CD4-positive, alpha-beta T cell treated with Interleukin-21 for 1 hour (primary cell): ENCODE measurements at places on chromosomes 5 and 9.
A peak's percentile ranks its signal among the peaks of the same experiment; 100 is the strongest.

GRCh38 chr5:32848681-32849080, 137.6 kb downstream of the NPR3 start:
- no peak for DNase-seq

DNA sequence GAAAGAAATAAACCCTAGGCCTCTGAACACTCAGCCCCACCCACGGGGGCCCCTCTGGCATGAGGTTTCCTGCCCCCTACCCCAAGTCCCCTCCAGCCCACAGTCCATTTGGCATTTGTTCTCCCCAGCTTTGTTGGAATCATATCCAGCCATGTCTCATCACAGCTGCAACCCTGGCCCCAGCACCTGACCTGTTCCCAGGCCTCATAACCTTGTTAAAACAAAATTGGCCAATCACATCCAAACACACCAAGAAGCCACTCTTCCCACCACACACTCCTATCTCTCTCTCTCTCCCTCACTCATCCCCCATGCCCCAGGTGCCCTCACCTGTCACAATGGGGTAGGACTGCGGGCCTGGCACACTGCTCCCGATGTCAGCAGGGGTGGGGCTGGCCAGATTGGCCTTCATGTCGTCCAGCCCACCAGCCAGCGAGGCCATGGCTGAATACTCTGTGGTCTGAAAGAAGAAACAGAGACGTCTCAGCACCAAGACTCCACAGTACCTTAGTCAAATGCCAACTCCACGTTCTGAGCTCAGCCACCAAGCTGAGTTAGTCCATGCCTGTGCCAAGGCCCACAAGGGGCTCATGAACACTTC, 110.9 kb downstream of the PAX5 start:
- DNase-seq = no peak

DNA sequence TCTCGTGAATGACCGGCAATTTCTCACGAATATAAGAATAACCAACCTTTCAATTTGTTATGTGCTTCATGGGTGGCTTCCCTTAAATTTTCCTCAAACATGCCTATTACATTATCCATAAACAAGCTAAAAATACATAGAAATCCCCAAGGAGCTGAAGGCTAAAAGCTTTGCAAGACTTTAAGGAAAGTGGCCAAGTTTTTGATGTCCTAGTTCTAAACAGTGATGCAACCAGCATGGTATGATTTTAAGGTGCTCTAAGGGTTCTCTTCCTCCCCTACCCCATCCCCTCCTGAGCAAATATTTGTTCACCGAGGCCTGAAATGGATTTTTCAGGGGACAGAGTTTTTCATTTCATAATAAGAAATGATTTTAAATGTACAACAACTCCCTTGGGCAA, 79.8 kb downstream of the RGS7BP start:
- DNase-seq = no peak

DNA sequence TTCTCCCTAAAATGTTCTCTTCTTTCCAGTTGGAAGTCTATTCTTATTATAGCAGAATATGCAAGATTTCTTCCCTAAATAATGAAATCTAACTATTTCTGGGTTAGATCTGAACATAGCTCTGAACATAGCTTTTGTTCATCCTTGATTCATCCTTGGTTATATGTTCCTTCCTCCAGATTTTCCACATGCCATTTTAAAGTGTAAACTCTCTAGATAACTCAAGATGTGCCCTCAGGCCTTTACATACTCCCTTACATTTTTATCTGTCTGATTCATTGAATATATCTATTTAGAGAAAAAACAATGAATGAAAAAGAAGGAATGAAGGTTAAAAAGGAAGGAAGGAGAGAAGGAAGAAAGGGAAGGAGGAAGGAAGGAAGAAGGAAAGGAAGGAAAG, 100.9 kb downstream of the FBXO38 start:
- no peak for DNase-seq

DNA sequence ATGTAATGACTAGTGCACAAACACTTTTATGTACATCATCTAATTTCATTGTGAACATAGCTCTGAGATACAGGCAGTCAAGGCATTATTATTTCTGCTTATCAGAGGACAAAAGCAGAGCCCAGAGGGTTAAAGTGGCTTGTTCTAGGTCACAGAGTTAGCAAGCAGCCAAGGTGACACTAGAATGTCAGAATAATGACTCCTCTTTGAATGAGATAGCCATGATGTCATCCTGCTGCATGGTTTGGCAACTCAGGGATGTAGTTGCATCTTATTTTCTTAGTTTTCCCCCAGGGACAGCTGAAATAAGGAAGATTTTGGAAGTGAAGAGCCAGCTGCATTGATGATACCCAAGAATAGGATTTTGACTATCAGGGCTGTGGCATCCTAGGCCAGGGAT, 54.4 kb downstream of the KCNV2 start:
- no peak for DNase-seq

DNA sequence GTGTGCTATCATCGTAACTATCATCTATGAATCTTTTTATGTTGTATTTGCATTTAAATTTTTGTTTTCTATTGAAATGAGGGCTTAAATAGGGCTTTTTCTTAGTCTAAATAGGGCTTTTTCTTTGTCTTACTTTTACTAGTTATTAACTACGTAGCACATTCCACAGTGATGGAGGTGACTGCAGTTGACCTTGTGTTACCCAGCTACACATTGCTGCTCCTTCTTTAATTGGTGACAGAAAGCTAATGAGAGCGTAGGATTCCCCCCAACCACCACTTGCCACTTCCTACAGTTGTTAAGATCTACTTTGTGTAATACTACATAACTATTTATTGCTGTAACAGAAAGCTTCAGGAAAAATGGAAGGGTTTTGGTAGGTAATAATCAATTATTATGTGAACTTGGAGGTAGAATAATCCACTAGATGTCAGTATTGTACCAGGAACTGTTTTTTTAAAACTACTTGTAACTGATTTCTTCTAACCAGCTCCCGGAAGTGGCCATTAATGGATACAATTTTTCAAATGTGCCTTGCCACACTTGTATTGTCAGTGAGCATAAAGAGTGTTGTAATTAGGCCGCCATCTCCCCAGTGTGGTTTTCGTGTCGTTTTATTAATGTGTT, 18.0 kb downstream of the MTRR start:
- peak; percentile 60 for DNase-seq

DNA sequence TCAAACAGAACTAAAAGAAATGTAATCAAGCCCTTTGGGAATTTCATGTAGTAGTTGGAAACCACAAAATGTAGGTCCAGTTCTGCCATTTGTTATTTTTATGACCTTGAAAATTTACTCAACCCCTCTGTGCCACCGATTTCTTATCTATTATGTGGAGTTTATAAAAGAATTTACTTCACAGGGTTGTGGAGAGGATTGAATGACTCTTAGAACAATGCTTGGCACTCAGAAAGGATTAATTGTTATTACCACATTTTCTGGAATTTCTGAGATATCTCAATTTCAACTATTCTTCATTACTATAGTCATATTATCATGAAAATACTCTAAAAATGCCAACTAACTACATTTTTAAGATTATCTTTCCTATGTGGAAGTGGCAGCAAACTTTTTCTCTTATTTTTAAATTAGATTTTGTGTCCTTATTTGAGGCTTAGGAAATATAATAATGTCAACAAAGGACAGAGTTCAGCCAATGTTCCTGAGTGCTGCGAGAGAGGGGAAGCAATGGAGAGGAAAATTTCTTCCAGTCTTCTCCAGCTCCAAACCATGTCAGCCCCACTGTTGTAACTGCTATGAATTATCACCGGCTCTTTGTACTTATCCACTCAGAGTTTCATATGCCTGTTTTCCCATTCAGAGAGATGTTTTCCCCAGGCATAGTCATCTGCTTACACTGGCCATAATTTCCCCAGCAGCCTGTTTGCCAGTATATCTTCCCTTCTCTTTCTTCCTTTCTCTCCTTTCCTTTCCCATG, 525.6 kb downstream of the SPATA31D1 start:
- DNase-seq = no peak

- DNase-seq = no peak
These were observed 3.6 kb downstream of the SUSD3 start for GRCh38 chr9:93061791-93062763.

DNA sequence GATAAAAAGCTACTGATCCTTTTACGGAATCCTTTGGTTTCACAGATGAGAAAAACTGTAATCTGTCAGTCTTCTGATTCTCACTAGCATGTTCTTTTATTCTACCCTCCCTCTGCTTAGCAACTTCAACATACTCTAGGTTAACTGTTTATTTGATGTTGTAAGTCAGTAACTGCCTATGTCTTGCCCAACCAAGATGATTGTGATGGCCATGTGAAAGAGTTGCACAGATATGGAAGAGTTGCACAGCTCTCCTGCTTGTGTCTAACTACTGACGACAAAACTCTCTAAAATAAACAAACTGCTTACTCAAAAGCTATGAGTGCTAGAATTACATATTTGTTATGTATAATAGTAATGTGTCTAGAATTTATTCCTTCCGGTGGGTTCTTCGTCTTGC, 227.3 kb upstream of the DAB2 start:
- no peak for DNase-seq

DNA sequence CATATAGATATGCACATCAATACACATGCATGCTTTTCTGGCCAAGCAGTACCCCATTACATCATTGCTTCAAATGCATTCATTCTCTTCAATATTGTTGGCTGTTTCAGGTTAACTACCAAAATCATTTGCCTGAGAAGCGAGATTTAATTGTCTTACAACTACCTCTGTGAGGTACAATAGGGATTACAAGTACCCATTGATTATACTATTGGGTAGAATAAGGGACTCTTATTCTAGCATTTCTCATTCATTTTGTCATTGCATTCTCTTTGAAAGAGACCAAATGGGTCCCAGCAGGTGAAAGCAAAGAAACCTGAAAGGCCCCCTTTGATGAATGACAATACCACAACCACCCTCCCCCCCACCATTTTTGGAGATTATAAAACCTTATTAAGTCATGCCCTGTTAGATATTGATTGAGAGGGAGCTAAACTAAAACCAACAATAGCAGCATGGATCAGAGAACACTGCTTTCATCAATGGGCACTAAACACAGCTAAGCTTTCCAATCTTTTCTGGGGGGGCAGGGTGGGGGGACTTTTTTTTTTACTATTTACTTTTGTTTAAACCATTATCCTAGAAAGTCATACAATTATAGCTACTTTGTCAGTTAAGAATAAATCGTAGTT, 375.0 kb upstream of the CCNH start:
- DNase-seq = no peak

- no peak for DNase-seq
These were observed 33.5 kb upstream of the GLRA1 start for GRCh38 chr5:151958111-151958510.

GRCh38 chr5:147963948-147964693, 57.8 kb upstream of the C5orf46 start:
- DNase-seq = no peak

- DNase-seq = no peak
These were observed 2.9 kb upstream of the VDAC1 start for GRCh38 chr5:134007581-134008265.

DNA sequence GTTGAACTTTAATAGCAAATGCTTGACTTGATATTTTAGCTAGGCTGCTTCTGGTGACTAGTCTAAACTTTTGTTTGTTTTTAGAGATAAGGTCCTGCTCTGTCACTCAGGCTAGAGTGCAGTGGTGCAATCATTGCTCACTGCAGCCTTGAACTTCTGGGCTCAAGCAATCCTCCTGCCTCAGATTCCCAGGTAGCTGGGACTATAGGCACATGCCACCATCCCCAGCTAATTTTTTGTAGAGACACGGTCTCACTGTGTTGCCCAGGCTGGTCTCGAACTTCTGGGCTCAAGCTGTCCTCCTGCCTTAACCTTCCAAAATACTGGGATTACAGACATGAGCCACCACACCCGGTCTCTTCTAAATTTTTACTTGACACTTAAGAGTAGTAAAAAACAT, 20.7 kb downstream of the CDC37L1 start:
- DNase-seq = no peak

DNA sequence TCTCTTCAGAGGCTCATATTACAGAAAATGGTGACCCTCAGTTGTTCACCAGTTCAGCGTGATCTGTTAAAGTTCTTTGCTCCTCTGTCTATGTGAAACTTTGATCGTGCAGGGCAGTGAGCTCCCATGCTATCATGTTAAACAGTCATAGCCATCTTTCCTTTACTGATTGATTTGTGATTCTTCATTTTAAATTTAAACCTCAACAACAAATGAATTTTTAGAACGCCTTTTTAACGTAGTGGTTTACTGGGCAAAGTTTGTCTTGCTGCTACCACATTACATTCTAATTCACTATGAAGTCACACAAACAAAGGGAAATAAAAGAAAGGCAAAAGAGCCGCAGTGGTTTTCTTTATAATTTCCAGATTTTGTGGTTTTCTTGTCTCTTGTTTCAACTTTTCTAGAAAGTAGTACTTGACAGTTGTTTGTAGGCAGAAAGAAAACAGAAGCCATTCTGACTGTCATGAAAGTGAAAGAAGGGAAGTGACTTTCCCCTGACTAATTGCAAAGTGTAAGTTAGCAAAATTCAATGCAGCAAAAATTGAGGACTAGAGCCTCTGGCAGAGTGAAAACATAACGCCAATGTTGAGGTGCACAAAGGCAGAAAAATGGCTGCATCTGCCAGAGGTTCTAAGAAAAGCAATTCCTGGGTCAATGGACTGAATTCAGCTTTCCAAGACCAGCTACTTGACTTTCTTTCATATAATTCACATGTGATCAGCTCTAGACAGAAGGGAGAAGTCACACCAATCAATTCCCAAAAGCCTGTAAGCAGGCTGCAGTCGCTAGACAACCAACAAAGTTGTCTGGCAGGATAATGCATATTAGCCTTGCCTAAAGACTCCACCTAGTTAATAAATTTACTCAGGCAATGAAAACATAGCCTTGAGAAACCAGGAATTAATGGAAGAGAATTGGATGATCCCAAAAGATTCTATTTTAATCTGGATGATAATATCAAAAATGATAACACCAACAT, 7.1 kb upstream of the IFNA6 start:
- DNase-seq = peak; percentile 20

DNA sequence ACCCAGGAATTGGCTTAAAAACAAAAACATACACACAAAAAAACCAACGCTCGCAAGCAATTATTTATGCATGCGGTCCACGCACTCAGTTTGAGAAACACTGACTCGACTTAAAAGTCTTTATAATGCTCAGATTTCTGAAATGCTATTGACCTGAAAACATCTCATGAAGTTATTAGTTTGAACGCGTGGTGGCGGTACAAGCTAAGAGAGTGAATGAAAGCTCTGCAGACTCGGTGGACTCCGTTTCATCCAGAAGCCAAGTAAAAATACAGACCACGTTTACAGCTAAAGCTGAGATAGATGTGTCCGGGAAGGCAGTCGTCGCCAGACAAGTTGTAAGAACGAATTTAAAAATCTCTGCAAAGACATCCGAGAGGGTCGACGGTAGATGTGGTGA, at the start of gene PCDHB6:
TSS of gene PCDHB6 (plus strand) at position 246 of the 400 bp plus-strand sequence. CDS start 201 bp downstream, outside the sequence.
- DNase-seq = no peak

- DNase-seq = no peak
These were observed 51.3 kb downstream of the NKD2 start for GRCh38 chr5:1059884-1060263.

DNA sequence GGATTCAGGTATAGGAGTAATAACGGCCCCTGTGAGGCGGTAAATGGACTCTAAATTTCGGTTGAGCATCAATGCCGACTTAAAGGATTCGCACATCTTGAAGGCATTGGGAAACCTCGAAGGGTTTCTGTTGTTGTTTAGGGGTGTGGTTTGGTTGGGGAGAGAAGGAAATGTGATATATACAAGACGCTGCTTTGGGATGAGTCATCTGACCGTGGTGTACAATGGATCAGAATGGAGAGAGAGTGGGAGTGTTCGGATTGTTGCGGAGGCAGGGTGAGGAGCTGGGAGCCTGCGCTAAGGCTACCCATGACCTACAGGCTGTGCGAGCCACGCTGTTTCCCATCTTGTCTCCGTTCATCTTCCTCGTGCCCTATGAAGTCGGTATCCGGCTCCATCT, 60.4 kb upstream of the ERCC6L2 start:
- DNase-seq = no peak
